ENCODE measurements at places on chromosomes 2 and 18.

GRCh38 chr2:231533777-231534125, 3.5 kb upstream of the NMUR1 start:
- no peak for DNase-seq

- no peak for DNase-seq
Observed at GRCh38 chr2:169819106-169819505, 5.6 kb downstream of the METTL5 start.

DNA sequence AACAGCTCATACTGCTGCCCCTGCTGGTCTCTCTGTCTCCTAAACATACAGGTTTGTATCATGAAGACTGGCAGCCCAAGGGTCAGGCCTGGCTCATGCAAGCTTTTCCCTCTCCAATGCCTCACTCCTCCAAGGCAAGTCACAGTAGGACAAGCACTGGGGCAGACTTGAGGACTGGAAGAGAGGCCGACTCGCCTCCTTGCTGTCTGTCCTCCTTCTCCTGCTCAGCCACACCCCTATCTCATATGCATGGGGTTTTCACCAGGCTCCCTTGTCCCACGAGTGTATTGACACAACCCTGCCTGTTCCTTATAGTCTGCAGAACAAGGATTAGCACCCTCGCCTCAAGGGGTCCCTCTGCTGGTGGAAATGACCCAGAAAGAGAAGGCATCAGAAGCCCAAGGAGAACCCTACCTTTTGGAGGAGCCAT, 223.7 kb downstream of the SOX11 start:
- no peak for DNase-seq

DNA sequence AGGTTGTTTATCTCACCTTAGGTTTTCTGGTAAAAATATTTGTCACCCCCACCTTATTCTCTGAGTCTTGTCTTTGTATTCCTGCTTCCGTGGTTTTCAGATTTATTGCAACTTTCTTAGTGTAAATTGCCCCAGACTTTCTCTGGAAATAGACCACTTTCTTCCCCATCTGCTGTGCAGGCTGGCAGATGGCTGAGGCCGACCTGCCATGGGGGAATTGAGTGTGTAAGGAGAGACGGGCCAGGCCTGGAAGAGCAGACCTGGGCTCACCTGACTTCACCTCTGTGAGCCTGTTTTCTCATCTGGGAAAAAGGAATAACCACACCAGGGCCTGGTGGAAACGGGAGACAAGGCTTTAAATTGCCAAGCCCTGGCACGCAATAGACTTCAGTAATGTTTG, 44.9 kb downstream of the ACKR3 start:
- no peak for DNase-seq

GRCh38 chr2:193584522-193584938, 1389.8 kb upstream of the TMEFF2 start:
- no peak for DNase-seq

GRCh38 chr2:236656166-236656565, 86.5 kb downstream of the ACKR3 start:
- DNase-seq: no peak

DNA sequence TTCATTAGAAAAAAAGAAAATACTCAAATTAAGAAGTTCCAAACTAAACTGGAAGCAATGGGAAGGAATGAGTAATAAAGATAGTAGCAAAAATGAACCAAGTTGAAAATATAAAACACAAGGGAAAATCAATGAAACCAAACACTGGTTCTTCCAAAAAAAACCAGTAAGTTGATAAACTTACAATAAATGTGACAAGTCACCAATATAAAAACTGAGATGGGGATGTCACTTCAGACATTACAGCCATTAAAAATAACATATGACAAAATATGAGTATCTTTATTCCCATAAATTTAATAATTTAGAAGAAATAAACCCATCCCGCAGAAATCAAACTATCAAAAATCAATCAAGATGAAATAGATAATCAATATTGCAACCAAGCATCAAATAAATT, 633.9 kb upstream of the RAB6C start:
- DNase-seq: no peak

GRCh38 chr18:22009242-22009641, 160.1 kb upstream of the GATA6 start:
- no peak for DNase-seq

DNA sequence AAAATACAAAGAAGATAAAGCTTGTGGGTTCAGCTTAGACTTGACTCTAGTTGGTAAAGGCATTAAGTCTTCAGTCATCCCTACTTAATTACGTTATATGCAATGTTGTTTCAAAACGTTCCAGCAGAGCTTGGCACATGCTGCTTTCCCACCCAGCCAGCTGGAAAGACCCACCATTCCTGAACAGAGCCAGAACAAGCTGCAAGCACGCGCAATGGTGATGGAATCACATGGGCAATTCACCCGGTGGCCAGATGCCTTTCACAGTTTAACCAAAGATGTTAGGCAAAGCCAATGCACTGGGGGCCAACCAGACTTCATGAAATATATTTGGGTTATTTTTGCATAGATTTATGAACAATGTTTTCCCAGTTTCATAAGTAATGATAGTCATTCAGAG, 123.4 kb upstream of the CDH20 start:
- no peak for DNase-seq

DNA sequence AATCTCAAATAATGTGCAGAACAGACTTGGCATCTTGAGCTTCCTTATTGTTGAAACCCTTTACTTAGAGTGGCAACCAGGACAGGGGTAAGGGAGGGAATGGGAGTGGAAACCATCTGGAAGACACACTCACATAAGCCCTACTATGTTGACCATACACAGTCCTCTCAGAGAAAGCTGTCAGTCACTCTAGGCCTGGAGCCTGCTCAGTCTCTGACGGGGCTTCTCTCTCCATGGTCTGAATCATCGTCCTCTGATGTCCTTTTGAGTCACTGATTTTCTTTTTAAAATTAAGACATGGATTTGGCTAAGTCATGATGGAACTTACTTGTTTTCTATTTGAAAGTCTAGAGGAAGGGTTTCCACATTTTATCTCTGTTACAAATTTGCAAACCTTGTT, 74.0 kb downstream of the MYO1B start:
- no peak for DNase-seq

DNA sequence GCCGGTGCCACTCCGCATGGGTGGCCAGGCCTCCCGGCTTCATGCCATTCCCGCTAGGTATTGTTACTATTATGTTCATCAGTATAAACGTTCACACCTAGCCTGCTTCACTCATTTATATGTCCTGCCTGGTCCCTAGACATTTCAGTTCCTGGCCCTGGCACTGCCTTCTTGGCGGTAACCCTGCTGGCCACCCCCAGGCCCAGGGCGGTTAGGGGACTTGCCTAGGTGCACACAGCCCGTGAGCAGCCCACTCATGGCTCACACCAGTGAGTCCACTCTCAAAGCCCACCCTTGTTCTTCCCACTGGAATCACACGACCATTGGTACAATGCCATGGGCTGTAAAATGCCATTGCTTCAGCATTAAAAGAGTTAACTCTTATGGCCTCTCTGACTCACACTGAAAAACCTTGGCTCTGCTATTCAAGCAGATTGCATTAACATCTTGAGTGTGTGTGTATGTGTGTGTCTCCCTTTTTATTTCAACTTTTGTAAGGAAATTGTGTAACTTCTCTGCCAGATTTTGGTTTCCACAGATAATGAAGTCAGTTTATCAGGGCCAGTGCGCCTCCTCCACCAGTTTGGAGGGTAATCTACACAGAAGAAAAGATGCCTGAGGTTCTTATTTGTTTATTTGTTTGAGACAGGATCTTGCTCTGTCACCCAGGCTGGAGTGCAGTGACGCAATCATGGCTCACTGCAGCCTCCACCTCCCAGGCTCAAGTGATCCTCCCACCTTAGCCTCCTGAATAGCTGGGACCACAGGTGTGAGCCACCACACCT, 74.2 kb downstream of the RAB31 start:
- DNase-seq: no peak

- DNase-seq: no peak
Observed at GRCh38 chr18:59932401-59932800, 32.6 kb downstream of the PMAIP1 start.

DNA sequence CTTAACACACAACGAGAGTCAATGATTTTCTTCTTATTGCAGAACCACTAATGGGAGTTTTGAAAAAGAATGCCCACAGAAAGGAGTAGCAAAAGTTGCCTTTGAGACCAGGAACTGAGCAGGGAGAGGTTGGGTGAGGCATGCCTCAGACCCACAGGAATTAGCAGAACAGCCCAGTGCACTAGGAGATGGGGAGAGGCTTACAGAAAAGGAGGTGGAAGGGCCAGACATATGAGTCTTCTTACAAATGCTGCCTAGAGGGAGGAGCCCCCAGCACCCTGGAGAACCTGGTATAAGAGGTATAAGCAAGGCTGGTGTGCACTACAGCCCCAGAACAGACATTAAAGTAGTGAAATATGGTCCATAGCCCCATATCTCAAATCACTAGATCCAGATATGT, 162.0 kb downstream of the DTNA start:
- no peak for DNase-seq

DNA sequence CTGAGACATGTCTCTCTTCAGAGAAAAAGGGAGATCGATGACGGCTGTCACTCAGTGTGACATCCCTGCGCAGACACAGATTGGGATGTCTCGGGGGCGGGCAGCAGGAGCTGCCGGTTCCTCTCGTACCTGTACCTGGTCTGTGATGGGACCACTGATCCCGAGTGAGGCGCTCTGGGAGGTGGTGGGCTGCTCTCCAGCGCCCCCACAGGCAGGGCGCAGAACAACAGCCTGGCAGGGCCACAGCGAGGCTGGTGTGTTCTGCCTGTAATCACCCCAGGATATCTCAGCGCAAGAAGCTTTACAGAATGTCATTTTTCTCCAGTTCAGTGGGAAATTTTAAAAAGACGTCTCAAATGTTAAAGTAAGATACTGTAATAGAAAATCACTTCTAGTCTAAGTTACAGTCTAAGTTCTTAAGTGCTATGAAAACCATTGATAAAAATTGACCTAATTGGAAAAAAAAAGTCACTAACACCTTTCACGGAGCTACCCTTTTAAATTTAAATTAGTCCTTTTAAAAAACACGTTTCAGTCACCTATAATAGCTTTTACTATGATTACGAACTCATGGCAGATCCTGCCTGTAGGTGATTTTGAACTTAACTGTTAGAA, 189.8 kb downstream of the SNTG2 start:
- peak; percentile 29 for DNase-seq

DNA sequence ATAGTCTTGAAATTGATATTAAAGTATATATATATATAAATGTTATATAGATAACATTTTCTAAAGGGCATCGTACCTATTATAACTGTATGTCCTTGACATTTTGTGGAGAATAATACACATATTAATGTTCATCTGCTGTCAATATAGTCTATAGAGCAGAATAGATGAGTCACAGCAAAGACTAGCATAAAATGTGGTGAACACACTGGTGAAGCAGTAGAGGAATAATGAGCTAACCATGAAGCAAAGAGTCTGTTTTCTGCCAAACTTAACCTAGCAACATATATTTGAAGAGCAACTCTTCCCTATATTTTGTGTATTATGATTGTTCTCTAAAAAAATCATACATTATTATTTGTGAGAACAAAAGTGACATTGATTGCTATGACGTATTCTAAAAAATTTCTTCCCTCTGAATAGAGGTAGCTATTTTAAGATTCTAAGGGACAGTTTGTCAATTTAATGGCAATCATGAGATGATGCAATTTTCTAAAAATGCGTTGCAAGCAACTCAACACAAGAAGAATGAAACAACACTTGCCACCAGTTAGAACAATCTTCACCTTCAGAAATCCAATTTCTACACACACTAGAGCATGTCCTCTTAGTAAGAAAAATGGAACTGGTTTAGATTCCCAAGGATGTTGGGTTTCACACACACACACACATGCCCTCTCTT, 22.0 kb downstream of the DOCK10 start:
- DNase-seq: no peak

DNA sequence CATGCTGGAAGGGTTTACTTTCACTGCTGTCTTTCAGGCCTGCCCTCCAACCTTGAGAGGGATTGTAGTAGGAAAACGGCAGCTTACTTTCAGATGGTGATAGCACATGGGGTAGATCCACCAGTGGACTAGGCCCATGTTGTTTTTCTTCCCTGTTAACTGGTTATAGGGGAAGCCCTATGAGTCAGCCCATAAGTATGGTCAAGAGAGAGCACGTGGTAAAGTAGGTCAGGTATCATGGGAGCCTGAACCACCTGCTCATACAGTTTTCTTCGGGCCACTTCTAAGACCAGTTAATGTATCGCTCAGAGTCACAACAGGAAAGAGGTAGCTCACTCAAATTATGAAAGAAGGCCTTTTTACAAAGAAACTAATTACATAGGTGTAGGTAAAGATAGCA, 33.0 kb downstream of the PDK1 start:
- DNase-seq: no peak

- DNase-seq: no peak
Observed at GRCh38 chr2:191908874-191909273, 62.0 kb upstream of the CAVIN2 start.

DNA sequence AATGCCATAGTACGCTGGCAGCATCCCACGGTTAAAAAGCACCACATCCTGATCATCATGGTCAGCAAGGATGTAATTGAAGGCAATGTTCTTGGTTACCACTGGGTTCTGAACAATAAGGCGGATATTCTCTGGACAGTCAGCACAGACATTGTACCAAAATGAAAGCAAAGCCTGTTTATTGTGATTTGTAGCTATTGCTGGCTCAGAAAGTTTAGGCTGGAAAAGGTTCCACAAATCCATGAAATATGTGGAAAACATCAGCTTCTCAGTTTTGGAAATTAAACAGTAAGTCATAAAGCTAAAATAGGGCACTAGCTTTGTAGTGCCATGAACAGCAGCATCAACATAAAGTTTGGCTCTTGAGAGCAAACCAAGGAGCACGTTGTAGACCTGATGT, 52.2 kb downstream of the C2orf74 start:
- no peak for DNase-seq

DNA sequence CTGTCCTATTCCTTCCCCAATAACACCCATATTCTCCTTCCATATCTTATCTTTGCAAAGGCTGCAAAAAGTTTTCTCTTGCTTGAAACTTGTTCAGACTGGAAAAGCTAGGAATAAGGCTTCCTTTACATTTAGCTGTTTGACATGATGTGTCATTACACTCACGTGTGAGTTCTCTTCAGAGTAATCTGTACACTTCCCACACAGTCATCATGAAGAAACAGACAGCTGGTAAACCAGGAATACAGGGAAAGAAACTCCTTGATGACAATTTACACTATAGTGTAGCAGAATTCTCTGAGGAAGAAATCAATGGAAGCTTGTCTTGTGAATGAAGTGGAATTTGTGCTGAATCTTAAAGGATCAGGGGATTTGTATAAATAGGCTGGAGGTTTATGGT, 628.6 kb upstream of the CDH2 start:
- DNase-seq: no peak
